ENCODE measurements at places on chromosomes 5 and 9.

DNA sequence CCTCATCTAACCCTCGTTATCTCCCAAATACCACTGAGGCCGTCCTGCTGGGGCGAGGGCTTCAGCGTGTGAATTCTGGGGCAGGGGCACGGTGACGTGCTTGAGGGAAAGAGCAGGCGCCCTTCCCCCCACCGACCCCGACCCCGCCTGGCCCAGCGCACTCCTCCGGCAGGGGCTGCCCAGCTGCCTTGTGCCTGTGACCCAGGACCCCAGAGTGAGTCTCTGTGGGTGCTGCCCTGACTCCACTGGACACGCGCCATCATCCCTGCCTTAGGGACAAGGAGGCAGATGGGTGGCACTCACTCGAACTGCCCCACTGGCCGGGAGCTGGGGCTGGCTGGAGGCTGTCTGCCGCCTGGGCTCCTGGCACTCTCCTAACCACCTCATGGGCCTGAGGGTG, 136.2 kb upstream of the LPCAT1 start:
- DNase-seq = no peak

GRCh38 chr5:180807654-180808414, 5.2 kb upstream of the MGAT1 start:
- no peak for DNase-seq

DNA sequence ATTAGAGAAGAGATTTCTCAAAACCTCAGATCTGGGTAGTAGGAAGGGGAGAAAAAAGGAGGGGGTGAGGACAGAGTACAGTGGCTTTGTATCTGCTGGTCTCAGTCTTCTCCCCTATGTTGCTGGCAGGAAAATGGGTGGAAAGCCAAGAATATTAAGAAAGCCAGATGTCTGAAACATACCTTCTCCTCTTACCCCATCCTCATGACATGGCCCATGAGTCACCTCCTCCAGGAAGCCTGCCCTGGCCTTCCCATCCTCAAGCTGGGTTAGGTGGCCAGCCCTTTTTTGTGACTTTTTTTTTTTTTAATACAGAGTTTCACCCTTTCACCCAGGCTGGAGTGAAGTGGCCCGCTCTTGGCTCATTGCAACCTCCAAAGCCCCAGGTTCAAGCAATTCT, 61.8 kb downstream of the ABCA1 start:
- no peak for DNase-seq

DNA sequence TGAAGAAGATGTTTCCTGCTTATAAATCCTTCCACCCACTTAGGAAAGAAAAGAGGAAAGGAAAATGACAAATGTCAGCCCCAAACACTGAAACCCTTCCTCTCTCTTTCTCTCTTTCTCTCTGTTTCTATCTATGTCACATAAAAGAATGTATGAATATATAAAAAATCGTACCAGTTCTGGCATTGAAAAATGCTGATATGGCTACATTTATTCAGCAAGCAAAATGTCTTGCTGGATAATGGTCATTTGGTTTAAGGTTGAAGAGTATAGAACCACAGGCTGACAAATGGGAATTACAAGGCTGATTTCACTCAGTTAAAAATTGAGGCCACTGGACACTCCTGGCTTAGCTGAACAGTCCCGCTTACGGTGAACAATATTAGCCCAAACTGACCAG, 335.9 kb downstream of the PARP8 start:
- DNase-seq = no peak

DNA sequence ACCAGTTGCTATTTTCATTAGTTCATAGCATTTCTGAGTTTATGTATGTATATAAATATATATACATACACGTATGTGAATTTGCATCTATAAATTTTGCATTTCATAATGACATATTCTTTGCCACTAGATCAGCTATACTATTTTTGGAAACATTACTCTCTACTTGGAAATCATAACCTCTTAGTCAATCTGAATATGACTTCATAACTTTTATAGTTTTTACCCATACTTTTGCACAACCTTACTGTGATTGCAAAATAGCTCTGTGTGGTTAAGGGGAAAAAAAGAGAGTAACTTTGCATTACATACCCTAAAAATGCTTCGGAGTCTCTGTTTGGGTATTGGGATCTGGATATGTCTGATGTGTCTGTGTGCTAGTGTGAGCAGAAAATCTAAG, 44.9 kb upstream of the ADAMTSL1 start:
- no peak for DNase-seq

DNA sequence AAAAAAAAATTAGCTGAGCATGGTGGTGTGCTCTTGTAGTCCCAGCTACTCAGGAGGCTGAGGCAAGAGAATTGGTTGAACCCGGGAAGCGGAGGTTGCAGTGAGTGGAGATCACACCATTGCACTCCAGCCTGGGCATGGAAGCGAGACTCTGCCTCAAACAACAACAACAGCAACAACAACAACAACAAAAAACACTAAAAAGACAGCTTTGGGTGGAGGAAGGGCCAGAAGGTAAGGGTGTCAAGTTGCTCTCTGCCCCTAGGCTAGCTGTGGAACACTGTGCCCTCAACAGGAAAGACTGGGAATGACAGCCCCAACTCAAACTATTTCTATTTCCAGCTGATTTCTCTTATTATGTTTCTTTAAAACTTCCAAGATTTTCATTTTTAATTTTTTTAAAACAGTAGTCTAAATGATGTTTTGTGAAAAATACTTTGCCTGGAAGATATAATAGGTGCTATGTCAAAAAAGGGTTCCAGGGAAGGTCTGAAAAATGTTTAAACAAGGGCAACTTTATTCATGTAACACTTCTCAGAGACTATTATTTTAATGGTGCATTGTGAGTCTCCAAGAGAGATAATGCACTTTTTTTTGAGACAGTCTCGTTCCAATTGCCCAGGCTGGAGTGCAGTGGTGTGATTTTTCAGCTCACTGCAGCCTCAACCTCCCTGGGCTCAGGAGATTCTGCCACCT, 29.9 kb downstream of the CLINT1 start:
- DNase-seq = no peak

DNA sequence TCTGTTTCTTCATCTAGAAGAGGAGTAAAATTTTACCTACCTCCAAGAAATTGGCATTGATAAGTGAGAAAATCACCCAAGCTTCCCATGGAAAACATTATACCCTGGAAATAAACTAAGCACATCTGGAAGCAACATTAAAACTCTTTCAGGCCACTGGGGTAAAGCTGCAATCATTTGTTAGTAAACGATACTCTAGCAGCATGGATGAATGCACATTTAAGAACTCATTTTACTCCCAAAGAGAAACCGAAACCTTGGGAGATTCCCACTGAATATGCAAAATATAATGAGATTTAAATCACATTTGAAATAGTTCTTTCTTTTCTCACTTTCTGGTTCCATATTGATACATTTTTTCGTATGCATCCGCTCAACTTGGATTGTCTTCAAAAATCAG, 467.5 kb downstream of the EFNA5 start:
- DNase-seq = no peak

- DNase-seq = no peak
These were observed 127.5 kb upstream of the WWC1 start for GRCh38 chr5:168163966-168164365.

DNA sequence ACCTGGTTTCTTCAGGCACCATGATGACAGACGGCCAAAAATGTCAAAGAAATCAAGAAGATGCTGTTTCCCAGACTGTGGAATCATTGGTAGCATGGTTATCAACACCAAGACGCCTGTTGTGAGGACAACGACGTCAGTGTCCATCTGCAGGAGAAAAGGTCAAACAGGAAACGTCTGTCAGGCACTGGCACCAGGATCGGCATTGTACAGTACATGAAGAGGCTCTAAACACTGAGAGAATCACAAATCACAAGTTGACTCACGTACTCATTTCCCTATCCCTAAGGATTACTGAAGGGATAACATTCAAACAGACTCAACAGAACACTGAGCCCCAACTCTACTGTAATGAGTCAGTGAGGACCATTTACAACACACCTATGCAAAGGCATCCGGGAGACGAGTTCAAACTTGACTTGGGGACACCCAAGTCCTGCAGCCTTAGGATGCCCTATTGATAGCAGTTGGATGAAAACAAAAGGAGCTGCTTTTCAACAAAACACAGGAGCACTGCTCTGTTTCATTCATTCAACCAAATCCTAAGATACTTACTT, 21.0 kb downstream of the TSC1 start:
- DNase-seq = no peak

GRCh38 chr5:28737682-28738081, 1699.3 kb upstream of the CDH9 start:
- DNase-seq = no peak

DNA sequence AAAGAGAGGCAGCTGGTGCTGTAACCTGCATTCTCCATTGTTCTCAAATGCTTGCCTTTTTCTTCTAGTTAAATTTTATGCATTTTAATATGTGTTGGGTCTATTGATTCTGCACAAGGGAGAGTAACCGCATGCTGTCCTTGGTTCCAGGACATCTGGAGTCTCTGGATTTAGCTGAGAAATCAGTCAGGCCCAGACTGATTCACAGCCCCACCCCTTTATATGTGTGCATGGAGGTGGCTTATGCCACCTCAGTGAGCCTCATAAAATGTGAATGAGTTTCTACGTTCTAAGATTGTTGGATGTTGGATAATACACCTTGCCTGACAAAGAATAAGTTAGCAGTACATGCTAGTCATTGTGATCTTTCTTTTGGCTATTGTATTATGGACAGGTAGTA, 110.1 kb upstream of the PANK3 start:
- no peak for DNase-seq

- DNase-seq = no peak
These were observed 45.0 kb downstream of the PCDHGC5 start for GRCh38 chr5:141533897-141534296.

DNA sequence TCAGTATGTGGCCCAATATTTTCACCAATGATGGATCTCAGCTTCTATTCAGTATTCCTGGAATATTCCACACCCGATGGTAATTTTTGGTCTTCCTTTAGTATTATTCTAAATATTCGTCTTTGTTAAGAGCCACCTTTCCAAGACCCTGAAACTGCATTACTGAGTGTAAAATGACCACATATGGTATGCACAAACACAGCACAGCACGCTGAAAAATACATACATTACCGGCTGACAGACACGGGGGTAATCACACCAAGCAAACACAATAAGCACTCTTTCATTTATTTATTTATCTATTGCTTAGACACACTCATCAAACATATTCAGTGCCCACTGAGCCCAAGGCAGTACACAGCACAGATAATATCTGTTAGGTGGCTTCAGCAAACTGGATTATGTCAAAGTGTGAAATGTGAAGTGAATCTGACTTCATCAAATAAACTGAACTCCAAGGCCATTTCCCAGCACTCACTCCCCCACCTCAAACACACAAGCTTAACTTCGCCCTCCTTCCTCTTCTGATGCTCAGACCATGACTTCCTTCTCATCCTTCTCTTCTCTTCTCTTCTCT, 1637.8 kb upstream of the C9orf72 start:
- no peak for DNase-seq

GRCh38 chr9:114210136-114210535, 54.8 kb downstream of the COL27A1 start:
- no peak for DNase-seq

DNA sequence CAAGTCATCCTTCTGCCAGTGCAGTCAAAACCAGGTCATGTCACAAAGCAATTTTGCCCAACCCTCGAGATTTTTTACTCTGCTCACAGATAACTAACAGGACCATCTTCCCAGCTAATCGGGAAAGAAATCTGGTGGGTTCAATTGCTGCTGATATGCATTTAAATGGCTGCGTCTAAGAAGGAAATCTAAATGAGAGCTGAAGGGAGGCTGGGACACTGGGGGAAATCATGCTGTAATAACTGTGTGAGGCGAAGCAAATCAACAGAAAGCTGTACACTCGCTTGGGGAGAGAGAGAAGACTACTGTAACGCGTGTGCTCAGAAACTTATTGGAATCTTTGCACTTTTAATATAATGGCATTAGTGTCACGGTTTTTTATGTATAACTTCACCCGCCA, 535.0 kb downstream of the CDK5RAP2 start:
- DNase-seq = no peak

- DNase-seq = no peak
These were observed 2.5 kb downstream of the PDCD1LG2 start for GRCh38 chr9:5512658-5513452.

- DNase-seq = no peak
These were observed 590.7 kb downstream of the RAB3C start for GRCh38 chr5:59173578-59173977.

GRCh38 chr9:111604054-111604615, 4.7 kb upstream of the PTGR1 start:
- DNase-seq = no peak

GRCh38 chr9:90698871-90699440, 56.3 kb upstream of the DIRAS2 start:
- no peak for DNase-seq

- no peak for DNase-seq
These were observed 195.0 kb downstream of the ADAMTSL1 start for GRCh38 chr9:18668944-18669343.

- no peak for DNase-seq
These were observed 149.2 kb upstream of the CDKN2B start for GRCh38 chr9:22158271-22158670.

GRCh38 chr9:24509850-24510249, 35.8 kb downstream of the IZUMO3 start:
- DNase-seq = no peak

DNA sequence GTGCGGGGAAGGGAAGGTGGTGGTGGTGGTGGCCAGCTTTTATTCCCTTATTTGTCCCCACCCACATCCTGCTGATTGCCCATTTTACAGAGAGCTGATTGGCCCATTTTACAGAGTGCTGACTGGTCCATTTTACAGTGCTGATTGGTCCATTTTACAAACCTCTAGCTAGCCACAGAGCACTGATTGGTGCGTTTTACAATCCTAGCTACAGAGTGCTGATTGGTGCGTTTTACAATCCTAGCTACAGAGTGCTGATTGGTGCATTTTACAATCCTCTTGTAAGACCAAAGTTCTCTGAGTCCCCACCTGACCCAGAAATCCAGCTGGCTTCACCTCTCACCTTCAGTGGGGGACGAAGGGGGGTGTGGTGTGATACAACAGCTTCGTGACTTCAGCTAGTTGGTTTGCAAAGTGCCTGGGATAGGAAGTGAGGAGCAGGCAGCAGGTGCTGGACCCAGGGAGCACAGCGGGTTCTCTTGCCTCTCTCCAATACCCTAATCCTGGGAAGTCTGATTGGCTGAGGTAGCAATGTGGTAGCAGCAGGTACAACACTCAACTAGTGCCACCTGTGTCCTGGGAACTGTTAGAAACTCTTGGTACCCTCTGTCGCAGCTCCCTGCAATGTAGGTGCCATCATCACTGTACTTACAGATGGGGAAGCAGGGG, 92.1 kb downstream of the BARX1 start:
- DNase-seq = no peak

DNA sequence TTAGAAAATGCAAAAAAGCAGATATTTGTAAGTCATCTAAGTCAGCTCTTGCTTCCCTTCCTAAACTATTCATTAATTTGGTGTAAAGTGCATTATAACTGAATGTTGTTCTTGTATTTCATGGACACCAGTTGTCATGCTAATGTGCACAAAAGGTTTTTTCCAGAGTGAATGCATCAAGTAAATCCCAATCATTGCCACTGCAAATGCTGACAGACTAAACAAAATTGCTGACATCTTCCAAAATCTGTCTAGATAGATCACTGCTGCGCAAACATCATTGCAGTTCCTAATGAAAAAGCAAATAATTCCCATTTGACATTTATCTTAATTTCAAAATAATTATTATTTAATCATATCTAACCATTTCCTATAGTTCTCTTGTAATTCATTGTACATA, 161.7 kb downstream of the PDE4D start:
- no peak for DNase-seq

All from CD8-positive, alpha-beta memory T cell (primary cell).